ENCODE measurements at places on chromosomes 3 and 15. TPM values are rescaled to one million over a fixed set of nuclear protein-coding genes. Genes with fewer than 3 reads are reported as not detected.

Gene CLDN11
- total RNA-seq, result 28.8 TPM

Gene WDR72
- 0.66 TPM for total RNA-seq

Gene RNF111
- total RNA-seq, result 27.9 TPM

Gene TRANK1
- 16.6 TPM for total RNA-seq

Gene PIERCE2
- total RNA-seq, result 1.6 TPM

Gene LHFPL4
- not detected for total RNA-seq

Gene GRM7
- total RNA-seq, result 1.1 TPM

Gene SV2B
- total RNA-seq, result 0.44 TPM

Gene RARRES1
- 568 TPM for total RNA-seq

Gene OR4F6
- total RNA-seq, result not detected

DNA sequence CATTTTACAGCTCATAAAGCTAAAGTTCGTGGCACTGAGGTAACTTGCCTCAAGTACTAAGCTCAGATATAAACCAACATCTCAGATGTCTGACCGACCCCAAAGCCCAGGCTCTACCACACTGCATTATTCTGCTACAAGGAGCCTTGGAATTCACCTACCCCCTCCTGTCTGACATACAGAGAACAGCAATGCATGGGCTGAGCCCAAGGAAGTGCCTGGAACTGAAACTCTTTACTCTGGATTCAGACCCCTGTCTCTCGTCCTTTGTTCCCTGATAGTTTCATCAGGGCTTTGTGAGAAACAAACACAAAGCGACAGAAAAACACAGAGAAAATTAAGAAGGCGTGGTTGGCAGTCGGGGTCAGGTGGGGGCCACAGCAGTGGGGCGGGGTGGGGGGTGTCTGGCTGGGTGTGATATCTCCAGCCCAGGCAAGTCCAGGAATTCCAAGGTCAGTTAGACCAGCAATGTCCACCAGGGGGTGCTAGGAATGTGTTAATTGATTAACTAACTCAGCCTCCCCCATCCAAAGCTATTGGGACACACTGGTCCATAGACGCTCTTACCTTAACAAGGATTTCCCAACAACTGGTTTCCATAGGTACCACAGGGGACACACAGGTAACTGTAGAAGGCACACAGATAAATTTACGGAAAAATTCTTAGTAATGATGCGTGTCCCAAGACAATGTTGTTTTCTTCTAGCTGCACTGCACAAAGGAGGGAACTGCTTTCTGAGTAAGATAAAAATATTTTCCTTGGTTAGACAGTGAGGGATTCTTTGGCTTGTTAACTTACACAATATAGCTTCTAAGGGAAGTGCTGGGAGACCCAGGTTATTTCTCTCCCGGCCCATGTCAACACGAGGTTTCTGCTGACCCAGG, 18.8 kb upstream of the SSUH2 start:
- DNase-seq, result peak; percentile 65

DNA sequence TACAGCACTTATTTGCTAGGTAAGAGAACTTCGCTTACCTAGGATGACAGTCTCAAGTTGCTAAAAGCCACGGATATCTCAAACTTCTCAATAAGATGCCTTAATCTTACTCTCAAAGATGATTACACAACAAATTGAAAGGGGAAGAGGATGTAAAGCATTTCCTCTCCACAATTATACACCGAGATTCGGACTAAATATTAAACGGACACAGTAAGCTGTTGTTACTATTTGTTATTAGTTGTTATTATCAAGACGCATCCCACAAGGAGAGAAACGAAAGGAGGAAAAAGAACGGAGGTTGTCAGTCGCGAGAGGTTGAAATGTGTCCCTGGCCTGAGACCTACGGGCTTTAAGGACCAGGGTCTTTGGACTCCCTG, 660 bp downstream of the ZNF106 start:
- DNase-seq, result no peak

GRCh38 chr3:56917361-56918110, 115.8 kb upstream of the ARHGEF3 start:
- DNase-seq, result no peak

DNA sequence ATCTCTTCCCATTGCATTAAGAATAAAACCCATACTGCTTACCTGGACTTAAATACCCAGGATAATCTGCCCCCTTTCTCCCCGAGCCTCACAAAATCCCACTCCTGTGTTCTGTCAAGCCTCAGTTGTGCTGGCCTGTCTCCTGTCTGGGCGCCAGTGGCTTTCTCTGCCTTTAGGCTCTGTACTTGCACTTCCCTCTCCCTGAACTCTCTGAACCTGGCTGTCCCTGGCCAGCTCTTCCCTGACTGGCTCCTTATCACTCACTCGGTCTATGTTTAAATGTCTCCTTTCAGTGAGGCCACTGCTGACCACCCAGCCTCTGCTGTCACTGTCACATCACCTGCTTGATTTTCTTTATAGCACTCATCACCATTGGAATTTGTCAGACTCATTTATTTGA, 382.7 kb upstream of the PPP2R3A start:
- no peak for DNase-seq

GRCh38 chr3:54870423-54870822, 57.4 kb downstream of the LRTM1 start:
- DNase-seq, result no peak

DNA sequence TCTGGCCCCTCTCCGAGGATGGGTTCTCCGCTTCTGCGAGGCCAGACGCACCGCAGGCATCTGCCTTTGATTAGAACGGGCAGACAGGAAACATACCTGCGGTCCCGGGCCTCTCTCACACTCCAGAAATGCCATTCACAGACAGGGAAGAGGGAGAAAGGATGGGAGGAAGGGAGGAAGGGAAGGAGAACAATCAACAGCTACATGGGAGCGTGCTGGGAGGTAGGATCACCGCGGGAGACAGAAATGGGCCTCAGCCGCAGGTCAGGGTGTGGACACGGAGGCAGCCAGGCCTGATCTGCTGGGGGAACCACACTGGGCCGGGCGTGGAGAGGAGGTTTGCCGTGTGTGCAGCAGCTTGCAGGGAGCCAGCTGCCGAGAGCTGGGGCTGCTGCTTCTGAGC, 90.7 kb upstream of the RGMA start:
- no peak for DNase-seq

DNA sequence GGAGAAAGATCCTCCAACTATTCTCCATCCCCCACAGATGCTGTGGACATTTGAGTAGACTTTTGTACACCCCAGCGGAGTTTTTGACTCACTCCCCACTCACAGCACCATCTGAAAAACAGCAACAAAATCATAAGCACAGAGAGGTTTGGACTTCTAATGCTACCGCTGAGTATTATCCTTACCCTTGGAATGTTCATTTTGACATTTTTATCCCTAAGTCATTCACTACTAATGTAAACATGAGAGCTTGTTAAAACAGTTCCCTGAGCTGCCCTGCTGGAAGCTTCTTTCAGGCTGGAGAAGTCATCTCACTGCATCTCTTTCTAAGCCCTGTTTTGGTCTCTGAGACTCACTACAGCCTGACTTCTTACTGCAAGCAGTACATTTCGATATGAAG, 1045.9 kb downstream of the MCTP2 start:
- DNase-seq, result no peak

DNA sequence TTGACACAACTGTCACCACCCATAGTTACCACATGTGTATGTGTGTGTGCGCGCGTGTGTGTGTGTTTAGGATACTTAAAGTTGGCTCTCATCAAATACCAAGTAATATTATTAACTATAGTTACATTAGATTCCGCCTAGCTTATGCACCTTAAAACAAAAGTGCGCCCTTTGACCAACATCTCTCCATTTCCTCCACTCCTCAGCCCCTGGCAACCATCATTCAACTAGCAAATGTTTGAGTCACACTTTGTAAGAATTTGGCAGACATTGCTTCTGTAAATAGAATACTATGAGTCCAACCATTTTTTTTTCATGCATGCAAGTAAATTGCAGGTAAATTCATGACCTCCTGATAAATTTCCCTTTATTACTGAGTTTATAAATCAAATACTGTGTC, 169.3 kb downstream of the GBE1 start:
- DNase-seq, result no peak

DNA sequence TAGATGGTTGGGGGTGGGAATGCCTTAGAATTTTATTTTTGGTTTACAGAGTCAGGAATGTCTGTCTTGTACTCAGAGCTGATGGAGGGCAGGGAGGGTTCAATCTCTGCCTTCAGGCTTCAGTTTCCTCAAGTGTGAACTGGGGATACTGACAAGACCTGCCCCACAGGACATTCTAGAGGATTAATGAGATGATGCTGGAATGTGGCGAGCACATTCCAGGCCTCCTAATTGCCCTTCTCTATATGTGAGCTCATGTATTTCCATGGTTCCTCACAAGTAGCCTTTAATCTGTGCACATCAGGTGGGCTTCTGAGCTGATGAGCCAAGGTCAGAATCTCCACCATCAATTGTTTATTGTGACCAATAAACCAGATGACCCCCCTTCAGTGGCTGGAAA, 90.4 kb downstream of the CACNA2D3 start:
- no peak for DNase-seq

DNA sequence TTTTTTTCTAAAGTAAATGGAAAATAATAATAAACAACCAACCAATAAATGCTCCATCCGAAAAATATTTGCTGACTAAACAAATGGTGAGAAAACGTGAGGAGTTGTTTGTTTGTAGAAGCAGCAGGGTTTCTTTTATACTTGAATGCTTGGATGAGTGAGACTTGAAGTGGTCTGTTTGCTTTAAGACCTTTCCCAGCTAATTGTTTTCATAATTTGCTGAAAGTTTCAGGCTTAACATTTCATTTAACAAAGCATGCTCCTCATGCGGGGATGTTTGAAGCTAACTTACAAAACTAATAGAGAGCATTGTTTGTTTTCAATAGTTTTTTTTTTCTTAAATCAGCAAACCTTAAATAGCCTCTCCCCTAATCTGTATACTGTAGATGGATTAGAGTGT, 484.6 kb downstream of the ROBO2 start:
- no peak for DNase-seq

DNA sequence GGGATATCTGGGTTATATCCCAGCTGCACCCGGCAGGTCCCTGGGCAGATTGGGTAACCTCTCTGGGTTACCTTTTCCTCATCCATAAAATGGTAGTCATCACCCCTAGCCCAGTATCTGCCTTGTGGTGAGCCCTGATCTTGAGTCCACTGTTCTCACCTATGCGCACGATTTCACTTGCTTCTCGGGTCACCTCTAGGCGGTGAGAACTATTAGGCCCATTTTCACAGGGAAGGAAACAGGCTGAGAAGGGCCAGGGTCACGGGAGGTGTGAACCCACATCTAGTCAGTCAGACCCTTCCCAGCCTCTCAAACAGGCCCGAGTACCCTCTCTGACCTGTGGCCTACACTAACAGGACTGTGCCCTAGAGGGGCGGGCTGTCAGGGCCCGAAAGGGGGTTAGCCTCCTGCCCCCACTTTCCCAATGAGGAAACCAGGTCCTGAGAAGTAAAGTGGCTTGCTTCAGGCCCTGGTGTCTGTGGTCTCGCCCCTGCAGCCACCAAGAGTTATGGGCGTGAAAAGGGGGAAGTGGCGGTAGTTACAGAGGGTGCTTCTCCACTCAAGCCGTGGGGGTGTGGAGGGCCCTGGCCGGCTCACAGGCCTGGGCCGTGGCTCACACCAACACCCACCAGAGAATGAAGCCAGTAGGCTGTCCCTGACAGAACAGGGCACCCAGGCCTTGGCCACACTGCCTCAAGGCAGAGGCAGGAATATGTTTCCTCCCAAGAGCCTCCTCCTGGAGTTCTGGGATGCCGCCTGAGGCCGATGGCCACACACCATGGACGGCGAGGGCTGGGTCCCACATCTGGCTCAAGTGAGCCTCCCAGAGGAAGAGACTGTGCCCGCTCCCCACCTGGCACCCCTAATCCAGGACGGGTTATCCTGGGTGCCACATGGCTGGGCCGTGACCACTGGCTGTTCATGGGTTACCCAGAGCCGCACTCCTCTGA, 19.5 kb downstream of the PSTPIP1 start:
- no peak for DNase-seq

GRCh38 chr3:187450431-187451190, 82.4 kb downstream of the RTP4 start:
- no peak for DNase-seq

DNA sequence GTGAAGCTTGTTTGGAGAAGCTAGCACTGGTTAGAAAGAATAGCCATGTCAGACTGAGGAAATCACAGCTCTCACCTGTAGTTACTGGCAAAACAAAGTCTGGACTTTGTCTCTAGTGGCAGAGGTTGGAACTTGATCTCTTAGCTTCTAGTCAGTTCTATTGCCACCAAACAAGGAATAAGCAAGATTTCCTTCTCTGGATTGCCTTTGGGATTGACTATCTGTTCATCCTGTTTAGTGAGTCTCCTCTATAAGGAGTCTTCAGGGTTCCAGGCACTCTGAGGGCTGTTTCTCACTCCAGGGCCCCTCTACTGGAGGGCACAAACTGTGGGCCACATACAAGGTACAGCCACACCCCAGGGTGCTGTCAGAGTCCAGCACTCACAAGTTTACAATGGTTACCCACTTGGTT, 426.6 kb upstream of the THBS1 start:
- no peak for DNase-seq

DNA sequence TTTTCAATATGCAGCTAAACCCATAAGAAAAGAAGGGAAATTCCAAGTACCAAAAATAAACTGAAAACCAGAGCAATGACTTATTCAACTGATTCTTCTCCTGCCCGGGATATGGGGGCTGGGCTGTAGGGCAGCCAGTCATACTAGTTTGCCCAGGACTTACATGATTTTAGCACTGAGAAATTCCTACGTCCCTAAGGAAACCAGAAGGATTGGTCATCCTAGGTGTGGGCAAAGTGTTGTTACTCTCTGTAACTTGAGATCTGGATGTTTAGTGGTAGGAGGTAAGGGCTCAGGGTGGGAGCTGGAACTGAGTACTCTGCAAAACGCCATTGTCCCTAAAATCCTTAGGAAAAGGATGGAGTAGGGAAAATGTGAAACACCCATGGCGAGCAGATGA, 1.2 kb upstream of the DAZL start:
- DNase-seq, result no peak

DNA sequence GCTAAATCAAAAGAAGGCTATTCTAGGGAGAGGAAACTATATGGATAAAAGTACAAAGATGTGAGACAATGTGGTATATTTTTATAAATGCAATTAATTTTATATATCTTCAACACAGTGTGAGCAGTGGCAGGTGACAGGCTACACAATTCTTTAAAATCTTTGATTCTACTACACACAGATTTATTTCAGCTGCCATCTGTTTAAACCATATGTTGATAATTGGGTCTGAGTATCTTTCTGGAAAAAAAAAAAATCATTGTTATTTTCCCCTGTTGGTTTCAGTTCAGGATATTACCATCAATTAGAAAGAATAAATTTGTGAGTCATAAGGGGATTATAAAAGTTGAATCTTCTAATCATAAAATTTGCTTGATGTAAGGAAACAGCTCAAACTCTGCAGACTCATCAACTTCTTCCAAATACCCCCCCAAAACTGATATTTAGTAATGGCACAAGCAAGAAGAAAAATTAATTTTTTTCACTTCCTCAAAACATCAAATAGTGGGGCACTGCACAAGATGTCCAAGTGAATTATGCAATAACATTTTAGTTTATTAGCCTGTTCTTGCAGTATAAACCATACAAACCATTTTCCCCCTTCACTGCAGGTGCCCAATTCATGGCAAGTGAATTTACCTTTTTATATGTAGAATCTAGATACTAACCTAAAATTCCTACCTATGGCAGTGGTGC, 12.0 kb downstream of the PIERCE2 start:
- no peak for DNase-seq
